Natural killer cell (primary cell): ENCODE measurements at places on chromosomes 4 and X.

GRCh38 chr4:51858605-51859202 lies 15.8 kb downstream of the DCUN1D4 start:
- DNase-seq, result no peak

- DNase-seq, result peak; percentile 32
Measured at GRCh38 chrX:23742174-23742696, 841 bp downstream of the ACOT9 start.

- DNase-seq, result no peak
Measured at GRCh38 chr4:138192113-138192512, 50.0 kb downstream of the SLC7A11 start.

DNA sequence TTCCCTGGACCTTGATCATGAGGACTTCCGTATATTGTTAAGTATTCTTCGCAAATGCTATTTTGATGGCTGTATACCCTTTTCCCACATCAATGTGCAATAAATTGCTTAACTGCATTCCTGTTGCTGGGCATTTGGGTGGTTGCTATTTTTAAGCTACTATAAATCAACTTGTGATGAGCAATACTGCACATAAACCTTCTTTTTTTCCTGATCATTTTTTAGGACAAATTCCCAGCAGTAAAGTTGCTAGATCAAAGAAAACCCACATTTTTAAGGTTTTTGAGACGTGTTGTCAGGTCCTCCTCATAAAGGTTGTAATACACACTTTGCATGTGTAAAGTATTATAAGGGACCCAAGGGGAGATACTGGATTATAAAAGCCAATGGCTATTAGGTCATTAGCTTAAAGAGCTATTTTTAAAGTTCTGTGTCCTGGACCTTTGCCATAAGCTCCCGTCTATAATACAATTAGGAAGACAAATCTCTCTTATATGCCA lies 35.6 kb downstream of the LIMCH1 start:
- DNase-seq, result no peak

GRCh38 chr4:118989098-118990080 lies 100.7 kb downstream of the SYNPO2 start:
- DNase-seq, result no peak

DNA sequence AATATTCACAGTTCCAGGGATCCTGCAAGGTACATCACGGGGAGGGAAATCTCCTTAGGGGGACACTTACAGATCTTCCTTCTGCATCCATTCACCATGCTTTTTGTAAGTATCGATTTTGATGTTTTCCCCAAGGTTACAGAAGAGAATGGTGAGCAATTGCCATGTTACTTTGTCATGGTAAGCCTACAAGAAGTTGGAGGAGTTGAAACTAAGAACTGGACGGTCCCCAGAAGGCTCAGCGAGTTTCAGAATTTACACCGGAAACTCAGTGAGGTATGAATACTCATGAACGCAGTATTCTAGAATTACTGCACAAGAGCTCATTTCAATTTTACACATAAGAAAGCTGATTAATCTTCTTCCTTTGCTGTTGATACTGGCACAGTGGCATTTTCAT lies 53.9 kb downstream of the LRP2BP start:
- no peak for DNase-seq

DNA sequence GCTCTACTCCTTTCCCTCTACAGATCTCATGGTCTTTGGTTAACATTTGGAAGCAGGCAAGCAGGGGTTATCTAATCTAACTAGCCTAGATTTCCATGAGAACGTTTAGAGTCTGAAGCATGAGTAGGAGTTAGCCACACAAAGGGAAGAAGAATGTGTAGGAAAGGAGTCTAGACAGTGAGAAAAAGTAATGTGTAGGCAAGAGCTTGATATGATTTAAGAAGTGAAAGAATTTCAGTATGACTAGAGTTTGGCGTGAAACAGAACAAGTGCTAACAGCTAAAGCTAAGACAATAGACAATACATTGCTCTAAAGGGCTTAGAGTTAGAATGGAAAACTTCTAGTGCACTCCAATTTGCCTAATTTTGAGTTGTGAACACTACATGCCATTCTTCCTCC lies 10.8 kb downstream of the CXCL8 start:
- no peak for DNase-seq

DNA sequence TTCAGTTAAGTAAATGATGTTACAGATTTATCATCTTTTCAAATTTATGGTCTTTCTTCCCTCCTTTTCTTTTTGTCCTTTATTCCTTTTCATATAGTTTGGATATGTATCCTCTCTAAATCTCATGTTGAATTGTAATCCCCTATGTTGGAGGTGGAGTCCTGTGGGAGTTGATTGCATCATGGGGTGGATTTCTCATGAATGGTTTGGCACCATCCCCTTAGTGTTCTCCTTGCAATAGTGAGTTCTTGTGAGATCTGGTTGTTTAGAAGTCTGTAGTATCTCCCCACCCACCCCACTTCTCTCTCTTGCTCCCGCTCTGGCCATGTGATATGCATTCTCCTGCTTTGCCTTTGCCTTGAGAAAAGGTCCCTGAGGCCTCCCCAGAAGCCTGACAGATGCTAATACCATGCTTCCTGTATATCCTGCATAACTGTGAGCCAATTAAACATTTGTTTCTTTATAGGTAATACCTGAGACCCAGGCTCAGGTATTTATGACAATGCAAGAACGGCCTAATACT lies 236.7 kb downstream of the PRDM5 start:
- DNase-seq, result no peak

DNA sequence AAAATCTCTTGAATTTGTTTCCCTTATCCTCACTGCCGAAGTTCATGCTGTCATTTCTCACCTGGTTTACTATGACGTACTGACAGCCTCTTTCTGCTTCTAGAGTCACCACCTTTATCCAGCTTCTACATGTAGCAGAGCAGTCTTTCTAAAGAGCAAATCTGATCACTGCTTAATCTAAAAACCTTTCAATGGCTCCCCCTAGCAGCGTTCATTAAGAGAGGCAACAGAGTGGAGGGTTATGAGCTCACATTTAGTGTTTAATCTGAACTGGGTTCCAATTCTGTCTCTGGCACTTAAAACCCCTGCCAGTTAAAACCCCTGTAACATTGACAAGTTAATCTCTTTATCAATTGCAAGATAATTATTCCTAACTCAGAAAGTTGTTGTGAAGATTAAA lies 4.4 kb downstream of the RBPJ start:
- DNase-seq, result peak; percentile 73

GRCh38 chr4:11635342-11635741 lies 206.6 kb upstream of the HS3ST1 start:
- DNase-seq, result no peak

DNA sequence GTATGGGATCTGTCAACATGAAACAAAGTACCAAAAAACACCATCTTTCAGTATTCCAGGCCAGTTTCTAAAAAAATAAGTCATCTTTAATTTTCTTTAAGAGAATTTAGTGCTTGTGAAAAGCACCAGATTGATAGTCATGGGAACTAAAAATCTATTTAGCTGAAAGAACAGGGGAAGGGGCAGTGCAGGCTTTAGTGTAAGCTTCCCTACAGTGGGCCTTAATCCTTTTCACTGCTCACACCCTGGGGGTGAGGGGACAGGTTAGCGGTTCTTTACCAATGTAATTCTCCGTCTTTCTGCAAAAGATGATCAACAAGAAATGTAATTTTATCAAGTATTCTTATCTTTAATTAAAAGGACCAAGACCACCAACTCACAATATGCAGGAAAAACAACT lies 47.1 kb downstream of the CHIC2 start:
- no peak for DNase-seq

GRCh38 chr4:176435901-176436292 lies 116.1 kb downstream of the SPCS3 start:
- no peak for DNase-seq

DNA sequence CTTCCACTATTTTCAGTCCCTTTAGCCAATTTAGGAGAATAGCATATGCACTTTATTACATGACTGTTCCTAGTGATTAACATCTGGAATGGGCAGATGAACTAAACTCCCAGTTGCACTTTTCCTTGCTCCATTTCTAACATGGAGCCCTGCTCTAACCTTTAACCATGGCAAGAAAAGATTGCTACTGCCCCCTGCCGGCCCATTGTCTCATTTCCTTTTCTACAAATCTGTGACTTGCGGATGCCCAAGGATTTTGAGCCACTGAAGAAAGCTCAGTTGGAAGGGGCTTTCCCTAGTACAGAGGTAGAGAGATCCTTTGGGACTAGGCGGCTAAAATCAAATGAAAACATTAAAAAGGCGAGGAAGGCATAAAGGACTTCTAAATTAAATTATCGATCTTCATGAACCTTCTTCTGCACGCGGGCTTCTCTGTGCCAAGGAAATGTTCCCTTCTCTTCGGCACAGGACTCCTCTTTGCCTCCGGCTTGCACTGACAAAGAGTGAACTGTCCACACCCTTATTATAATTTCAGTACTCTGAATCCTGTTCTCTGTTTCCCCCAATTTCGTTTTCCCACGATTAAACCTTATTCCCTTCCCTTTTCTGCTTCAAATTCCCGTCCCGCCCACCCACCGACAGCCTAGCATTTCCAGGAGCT lies 577 bp upstream of the GLRA2 start:
- DNase-seq, result no peak

DNA sequence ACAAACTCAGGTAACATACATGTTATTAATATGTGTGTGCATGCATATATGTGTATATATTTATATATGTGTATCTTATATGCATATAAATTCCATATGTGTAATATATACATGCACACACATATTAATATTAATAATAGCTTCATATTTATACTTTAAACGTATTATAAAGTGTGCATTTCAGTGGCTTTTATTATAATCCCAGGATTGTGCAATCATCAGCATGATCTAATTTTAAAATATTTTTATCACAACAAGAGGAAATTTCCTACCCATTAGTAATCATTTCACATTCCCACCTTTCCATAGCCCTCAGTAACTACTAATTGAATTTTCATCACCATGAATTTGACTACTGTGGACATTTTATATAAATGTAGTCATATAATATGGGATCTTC lies 2211.9 kb upstream of the TENM3 start:
- DNase-seq, result no peak

- no peak for DNase-seq
Measured at GRCh38 chr4:7786040-7786439, 153.6 kb downstream of the AFAP1 start.

- no peak for DNase-seq
Measured at GRCh38 chr4:108432418-108432817, 188.0 kb upstream of the RPL34 start.

- no peak for DNase-seq
Measured at GRCh38 chrX:124023838-124024238, 62.3 kb downstream of the STAG2 start.

DNA sequence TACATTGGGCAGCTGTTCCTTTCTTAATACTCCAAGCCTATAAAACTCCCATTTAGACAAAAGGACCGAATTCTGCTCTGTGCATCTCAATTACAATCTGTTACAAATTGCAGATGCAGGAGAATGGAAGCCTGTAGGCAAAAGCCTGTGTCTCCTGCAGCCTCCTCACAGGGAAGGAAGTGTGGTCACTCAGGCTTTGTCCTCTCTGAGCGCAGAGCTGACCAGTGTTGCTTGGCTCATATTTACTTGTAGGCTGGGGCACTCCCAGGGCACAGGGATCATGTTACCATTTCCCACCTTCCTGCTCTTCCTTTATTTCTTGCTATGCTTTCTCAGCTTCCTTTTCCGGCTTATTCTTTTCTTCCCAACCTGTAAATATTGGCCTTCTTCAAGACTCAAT lies 15.7 kb downstream of the SUPT20HL2 start:
- no peak for DNase-seq

DNA sequence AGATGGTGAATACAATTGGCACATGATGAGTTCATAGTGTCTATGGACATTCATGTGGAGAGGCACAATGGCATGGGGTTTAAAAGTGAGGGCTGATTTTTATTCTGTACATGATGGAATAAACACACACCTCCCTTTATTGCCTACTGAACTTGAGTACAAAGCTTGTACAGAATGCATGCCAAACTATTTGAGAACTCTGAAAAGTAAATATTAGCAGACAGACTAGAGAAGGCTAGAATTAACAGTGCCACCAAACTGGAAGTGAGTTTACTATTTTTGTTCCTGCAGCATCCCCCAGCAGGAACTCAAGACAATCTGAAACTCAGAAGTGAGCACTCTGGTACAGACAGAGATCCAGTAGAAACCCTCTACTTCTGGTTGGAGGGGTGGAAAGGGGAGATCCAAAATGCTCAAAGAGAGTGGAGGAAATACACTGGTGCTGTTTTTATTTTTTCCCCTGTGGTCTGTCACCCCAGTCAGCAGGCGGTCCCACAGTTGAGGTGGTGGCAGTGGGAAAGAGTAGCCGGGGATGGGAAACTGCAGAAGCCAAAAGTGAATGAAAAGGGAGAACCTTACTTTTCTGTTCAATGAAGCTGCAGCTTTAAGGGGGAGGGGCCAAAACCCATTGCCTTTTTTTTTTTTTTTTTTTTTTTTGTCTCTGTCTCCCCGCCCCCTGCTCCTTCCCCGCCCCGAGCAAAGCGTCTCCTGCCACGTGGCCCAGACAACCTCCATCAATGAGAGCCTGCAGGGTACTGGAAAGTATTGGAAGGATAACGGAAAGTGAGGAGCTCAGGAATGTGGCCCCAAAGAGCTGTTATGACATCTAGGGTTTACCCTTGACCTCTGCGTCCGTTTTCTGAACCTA lies 20.5 kb downstream of the AKAP4 start:
- no peak for DNase-seq

GRCh38 chrX:70196961-70197720 lies 19.9 kb downstream of the DGAT2L6 start:
- DNase-seq, result peak; percentile 80

DNA sequence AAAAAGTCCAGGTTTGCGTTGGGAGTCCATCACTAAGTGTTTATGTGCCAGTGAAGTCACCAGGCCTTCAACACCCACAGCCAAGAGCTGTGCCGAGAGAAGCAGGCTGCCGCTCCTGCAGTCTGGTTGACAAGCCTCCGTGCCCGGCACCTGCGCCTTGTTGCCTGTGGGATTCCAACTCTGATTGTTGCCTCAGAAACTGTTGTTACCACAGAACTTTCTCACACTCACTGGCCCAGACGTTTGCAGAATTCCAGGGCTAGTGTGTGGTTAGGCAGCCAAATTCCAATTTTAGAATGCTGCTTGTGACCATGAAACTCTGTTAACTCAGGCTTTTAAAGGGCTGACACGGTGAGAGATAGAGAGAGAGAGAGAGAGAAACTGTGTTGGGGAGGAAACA lies 119.5 kb upstream of the LIMCH1 start:
- DNase-seq, result no peak

- no peak for DNase-seq
Measured at GRCh38 chrX:50200907-50201306, at the start of gene AKAP4. TSS of gene AKAP4 (minus strand) at chrX:50201007. CDS start at chrX:50200889, 118 bp downstream.

- no peak for DNase-seq
Measured at GRCh38 chr4:85963231-85963630, 396.6 kb downstream of the MAPK10 start.

- DNase-seq, result no peak
Measured at GRCh38 chr4:41209187-41209586, 5.2 kb downstream of the APBB2 start.

- peak; percentile 78 for DNase-seq
Measured at GRCh38 chr4:138680989-138681604, 334.5 kb upstream of the NOCT start.

GRCh38 chr4:79211490-79211889 lies 114.4 kb downstream of the NAA11 start:
- DNase-seq, result no peak

- DNase-seq, result no peak
Measured at GRCh38 chr4:104413487-104413886, 81.2 kb downstream of the CXXC4 start.
